ENCODE measurements at places on chromosomes 7 and 10. TPM values are rescaled to one million over a fixed set of nuclear protein-coding genes. Genes with fewer than 3 reads are reported as not detected.

DNA sequence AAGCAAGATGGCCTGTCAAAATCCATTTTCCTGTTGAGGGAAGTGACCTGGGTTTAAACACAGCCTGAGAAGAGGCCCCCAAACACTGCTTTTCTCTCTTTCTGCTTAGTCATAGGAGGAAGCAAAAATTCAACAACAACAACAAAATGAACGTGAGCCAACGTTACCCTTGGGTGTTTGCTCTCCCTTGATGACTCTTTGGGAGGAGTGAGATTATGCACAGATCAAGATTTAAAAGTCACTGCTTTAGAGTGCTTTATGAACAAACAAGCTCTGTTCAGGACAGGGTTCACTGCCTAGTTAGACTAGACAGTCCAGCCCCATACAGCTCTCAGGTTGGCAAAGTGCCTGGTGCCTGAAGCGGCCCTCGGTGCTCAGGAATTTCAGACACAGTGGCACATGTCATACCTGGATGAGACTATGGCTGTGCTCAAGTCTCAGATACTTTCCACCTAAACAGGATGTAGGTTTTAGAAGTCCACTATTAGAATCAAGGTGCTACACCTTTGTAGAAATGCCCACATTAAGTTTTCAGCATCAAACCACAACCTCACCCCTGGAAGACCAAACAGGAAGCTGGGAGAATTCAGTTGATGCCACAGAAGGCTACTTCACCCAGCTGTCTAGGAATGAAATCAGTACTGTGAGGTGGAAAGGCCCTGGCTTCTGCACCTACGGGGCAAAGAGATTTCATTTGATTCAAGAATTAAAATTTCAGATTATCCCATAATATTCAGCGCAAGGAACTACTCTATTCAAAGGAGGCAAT lies 38.7 kb downstream of the DENND11 start:
- DNase-seq, result no peak

DNA sequence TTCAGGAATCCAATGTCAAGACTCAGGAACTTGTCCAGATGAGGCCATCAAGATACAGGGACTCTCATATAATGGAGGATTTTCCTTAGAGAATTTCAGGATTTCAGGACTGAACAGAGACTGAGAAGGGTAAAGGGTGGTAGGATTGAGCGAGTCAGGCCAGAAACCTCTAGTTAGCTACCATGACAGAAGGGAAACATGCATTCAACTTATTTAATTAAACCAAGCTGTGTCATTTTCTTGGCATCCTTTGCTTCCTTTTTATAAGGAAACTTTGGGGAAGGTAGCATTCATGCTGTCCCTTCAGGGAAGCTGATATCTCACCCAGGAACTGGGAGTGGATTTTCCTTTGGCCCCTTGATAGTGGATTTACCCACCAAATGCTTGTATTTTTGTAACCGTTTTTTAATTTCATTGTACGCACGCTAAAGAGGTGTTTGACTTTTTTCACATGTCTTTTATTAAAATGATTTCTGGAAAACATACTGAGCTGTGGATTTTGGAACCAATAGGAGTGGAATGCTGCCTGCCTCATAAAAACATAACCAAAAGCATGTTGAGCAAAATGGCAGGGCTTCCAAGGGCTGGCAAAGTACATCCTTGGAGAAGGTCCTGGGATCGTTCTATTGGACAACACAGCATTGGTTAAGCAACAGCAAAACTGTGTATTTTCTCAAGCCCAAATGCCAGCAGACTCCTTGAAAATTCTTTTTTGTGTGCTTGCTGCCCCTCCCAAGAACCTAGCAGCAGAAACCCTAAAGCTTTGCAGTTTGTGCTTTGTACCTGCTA lies 104.5 kb downstream of the CXCL12 start:
- no peak for DNase-seq

DNA sequence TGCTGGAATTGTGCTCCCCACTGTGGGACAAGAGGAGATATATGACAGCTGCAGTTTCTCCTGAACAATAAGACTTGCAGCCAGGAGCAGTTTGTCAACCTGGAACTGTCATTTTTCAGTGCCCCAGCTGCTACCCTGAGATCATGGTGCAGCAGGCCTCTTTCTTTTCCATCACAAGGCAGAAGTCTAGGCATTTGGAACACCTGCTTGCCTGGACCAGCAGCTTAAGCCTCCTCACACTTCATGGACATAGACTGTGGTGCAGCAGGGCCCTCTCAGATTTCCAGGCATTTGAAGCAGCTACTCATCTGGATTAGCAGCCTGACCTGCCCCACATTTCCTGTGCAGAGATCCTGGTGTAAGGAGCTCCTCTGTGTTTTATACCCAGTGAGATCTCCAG lies 450.7 kb upstream of the TEX47 start:
- no peak for DNase-seq

DNA sequence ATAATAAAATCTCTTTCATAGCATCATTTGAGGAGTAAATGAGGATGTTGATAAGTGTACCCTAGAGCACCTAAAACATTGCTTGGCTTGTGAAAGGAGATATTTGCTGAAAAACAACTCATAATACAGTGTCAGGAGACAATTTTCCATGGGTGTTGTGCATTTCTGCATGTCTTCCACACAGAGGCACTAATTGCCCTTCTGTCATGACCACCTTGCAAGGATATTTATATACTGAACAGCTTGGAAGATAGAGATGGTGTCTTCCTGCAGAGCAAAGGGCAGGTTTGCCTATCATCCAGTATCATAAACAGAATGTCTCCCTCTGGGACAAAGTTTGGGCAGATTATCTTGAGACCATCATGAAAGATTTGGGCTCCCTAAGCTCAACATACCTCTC lies 495.2 kb upstream of the LRRN3 start:
- no peak for DNase-seq

DNA sequence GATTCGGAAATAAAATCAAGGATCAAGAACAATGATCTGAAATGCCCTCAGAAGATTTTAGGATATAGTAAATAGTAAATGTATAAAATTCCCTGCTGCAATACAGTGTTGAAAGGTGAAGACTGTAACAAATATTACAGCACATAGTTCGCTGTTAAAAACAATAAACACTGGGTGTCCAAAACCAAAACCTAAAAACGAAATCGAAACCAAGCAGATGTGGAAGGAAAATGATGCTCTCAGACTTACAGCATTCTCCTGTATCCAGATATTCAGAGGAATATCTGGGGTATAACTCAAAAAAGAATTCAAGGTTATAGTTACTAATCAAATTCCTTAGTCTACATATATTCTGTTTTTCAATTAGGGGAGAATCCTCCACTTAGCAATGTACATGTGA lies 708.1 kb upstream of the PCDH15 start:
- no peak for DNase-seq

- DNase-seq, result no peak
Observed at GRCh38 chr10:31213959-31214358, 105.1 kb upstream of the ZEB1 start.

GRCh38 chr7:24075426-24075810 lies 208.6 kb upstream of the NPY start:
- no peak for DNase-seq

DNA sequence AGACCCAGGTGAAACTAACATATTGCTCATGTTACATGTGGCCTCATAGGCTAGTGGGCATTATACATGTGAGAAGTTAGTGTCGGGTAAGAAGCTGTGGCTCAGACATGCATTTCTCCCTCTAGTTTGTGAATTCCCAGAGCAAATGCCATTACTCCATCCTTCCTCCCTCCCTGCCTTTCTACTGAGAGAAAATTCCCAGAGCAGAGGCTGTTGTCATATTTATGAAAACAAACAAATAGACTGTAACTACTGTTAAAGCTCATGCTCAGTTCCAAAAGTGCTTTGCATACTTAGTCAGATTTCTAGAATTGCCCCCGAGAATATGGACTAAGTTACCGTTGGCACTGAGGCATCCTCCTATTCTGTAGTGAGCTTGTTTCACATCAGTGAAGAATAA lies 29.0 kb downstream of the ZNRF2 start:
- peak; percentile 24 for DNase-seq

DNA sequence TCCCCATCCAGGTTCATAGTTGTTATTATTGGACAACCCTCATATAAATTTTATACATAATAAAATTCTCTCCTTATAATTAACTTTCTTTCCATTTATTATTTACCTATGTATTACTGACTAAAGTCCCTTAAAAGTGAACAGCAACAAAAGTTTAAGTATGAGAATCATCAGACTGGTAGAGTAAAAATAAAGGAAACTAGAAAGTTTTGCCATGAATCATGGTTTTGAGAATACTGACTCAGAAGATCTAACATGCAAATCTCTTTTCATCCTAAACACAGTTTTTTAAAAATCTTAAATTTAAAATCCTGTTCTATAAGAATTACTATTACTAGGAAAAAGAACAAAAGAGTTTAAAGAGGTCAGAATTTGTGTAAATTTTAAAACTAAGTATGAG lies 32.1 kb downstream of the HERC4 start:
- no peak for DNase-seq

GRCh38 chr10:25851548-25851947 lies 82.5 kb upstream of the MYO3A start:
- no peak for DNase-seq

DNA sequence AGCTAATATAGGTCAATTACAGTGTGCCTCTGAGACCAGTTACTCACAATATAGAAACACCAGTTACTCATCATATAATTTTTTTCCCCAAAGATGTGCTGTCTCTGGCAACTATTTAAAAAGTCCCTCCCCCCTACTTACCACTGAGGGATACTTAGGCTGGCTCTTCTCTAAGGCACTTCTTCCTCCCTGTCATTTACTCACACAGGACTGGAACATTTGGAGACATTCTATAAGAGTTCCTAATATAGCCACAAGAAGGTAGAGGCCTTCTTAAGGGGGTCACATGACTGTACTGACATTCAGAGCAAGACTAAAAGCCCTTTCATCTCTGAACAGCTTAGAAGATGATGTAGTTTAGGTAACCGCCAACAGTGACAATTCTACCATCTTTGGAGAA lies 44.4 kb upstream of the SLIT1 start:
- peak; percentile 5 for DNase-seq

DNA sequence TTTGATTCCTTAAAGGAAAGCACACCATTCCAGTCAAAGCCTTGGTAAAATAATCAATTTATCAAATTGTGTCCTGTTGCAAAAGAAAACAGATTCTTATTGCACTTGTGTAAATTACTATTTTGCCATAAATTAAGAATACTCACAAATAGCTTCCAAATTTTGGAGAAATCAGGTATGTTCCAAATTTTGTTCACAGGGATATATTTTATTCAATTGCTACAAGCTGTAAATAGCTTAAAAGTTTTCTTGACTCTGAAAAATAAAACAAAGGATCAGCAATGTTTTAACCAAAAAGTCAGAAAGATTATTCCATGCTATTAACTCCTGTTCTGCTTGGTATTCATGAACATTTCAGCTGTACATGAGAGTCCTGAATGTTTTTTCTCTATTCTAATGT lies 47.4 kb upstream of the CHST3 start:
- no peak for DNase-seq

Gene STRIP2
- total RNA-seq, result 7.5 TPM

Gene CCL24
- total RNA-seq, result 0.45 TPM

Gene LIPJ
- not detected for total RNA-seq

Data from SJSA1 (cell line).